ENCODE measurements at places on chromosomes 12 and 14.

DNA sequence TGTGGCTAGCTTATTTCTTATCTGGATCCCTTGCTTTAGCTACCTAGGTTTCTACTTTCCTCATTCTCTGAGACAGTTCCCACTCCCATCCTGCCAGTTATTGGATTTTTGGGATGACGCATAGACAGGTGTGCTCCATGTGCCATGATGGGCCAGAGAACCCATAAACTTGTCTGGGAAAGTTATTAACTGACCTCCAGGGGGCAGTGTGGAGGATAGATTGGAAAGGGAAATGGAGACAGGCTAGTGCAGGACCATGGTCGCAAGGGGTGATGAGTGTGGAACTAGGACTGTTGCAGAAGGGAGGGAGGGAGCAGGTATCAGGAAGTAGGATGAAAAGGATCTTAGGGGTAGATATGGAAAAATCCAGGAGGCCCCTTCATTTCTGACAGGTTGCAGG, 80.3 kb downstream of the ESRRB start:
- DNase-seq: peak; percentile 53

DNA sequence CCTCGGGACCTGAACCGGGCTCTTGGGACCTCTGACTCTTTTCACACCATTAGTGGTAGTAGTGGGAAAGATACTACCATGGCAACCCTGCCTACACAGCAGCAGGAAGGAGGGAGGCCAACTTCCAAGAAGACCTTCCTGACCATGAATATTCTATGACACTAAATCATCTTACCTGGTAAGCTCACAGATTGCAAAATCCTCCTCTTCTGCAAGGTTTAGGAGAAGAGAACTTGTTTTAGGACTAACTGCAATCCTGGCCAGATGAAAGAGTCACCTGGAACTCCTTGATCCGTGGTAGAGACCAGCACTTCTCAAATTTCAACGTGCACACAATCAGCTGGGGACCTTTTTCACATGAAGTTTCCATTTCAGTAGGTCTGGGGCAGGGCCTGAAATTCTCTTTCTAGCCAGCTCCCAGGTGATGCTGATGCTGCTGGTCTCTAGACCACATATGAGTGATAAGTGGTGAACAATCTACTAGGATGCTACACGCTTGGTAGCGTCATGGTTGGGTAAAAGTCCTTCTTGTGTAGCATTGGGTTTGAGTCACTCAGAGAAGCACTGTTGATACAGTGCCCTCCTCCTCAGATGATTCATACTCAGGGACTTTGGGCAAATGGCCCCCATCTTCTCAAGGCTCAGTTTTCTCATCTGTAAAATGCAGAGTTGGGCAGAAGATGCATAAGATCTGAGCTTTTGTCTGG, 35.6 kb upstream of the FICD start:
- DNase-seq: peak; percentile 18

DNA sequence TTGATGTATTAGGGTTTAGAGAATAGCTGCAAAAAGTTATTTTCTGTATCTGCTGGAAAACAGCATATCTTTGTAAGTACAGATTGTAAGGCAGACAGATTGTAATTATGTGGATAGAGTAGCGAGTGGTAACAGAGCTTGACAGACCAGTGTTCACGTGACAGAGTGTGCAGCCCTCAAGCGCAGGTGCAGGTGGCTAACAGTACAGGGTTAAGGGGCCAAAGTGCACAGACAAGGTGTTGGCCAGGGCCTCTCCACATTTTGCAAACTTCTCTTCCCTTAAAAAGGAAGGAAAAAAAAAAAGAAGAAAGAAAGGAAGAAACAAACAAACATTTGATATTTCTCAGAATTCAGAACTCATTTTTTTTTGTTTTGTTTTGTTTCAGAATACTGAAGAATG, 25.2 kb upstream of the KLHL42 start:
- no peak for DNase-seq

- DNase-seq: no peak
Observed at GRCh38 chr14:55122440-55122986, 6.5 kb upstream of the LGALS3 start.

DNA sequence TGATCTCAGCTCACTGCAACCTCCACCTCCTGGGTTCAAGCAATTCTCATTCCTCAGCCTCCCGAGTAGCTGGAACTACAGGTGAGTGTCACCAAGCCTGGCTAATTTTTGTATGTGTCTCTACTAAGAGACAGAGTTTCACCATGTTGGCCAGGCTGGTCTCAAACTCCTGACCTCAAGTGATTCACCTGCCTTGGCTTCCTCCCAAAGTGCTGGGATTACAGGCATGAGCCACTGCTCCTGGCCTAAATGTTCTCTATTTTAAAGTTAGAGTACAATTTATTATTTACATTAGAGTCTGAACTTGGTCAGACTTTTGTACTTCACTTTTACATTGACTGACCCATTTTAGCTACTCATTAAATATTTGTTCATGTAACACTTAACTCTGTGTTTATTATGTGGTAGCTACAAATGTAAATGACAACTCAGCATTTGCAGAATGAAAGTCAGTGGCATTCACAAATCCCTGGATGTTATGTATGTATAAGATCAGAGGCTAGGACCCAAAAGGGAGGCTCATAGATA, 409.6 kb downstream of the APAF1 start:
- DNase-seq: no peak

GRCh38 chr12:31590642-31591379, at the start of gene DENND5B:
Gene DENND5B (minus strand): TSS chr12:31591136. CDS start chr12:31590832, 304 bp downstream.
- peak; percentile 87 for DNase-seq

- peak; percentile 8 for DNase-seq
Observed at GRCh38 chr14:94769391-94770250, at the start of gene GSC. Gene GSC (minus strand): TSS chr14:94770113. CDS start chr14:94770015, 98 bp downstream.

All from ACHN (cell line).